ENCODE measurements at places on chromosomes 2 and 18.

DNA sequence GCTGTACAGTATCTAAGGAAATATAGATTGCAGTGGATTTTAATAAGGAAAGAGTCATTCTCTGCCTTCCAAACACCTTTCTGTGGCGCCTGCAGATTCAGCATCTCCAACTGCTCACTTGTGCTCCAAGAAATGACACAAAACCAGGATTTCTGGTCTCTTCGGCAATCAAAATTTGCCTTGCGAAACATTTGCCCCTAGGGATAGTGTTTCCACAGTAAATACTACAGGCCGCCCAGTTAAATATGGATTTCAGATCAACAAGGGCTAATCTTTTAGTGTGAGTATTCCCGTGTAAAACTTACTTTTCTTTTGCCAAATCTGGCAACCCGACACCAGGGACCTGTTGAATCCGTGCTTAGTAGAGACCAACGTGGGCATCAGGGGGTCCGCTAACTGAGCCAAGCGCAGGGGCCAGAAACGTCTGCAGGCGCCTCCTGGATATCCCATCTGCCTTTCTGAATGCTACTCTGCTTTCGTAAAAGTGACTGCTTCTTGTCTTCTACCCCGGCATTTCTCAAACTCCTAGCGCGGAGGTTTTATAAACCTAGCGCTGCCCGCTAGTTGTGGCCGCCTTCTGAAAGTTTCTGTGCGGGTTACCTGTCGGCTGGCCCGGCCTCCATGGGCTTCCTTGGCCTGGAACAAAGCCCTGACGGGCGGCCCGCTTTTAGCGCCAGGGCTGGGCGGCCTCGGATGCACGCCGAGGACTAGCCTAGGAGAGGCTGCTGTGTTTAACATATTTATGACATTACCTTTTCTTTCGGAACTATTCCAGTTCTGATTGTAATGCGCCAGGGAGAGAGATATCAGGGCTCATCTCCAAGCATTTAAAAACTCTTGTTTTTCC is 2.5 kb downstream of the CYP1B1 start:
- DNase-seq = no peak

DNA sequence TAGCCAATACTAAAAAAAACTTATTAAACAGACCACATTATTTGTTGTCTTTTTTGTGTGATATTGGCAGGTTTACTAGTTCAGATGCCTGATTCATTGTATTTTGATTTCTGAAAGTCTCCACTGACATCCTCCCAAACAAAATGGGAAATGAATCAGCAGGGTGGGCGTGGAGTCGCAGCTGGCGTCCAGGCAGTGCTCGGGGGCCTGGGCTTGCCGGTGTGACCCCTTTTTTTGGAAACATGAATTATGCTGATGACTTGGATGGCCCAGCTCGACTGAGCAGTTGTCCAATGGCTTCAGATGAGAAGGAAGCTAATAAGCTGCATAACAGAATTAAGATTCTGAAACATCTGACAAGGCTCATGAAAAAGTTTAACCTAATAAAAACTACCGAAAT is 1.7 kb upstream of the KCNG2 start:
- DNase-seq = no peak

- DNase-seq = no peak
Measured at GRCh38 chr2:191746346-191747169, 68.6 kb downstream of the NABP1 start.

- no peak for DNase-seq
Measured at GRCh38 chr18:63311118-63312018, 8.2 kb downstream of the BCL2 start.

DNA sequence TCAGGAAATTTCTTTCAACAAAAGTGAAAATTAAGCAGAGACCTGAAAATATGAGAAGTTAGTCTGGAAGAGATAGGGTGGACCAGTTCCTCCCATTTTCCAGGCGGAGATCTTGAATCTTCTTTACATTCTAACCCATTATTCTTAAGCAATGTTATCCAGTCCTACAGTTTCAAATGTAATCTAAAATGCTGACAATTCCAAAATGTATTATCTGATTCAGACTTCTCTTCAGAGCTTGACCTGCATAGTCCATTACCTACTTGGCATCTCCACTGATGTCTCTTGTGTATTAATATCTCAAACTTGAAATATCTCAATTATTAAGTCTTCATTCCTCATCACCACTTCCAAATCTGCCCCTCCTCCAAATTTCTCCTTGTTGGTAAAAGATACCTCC is 28.4 kb upstream of the SLC39A10 start:
- no peak for DNase-seq

DNA sequence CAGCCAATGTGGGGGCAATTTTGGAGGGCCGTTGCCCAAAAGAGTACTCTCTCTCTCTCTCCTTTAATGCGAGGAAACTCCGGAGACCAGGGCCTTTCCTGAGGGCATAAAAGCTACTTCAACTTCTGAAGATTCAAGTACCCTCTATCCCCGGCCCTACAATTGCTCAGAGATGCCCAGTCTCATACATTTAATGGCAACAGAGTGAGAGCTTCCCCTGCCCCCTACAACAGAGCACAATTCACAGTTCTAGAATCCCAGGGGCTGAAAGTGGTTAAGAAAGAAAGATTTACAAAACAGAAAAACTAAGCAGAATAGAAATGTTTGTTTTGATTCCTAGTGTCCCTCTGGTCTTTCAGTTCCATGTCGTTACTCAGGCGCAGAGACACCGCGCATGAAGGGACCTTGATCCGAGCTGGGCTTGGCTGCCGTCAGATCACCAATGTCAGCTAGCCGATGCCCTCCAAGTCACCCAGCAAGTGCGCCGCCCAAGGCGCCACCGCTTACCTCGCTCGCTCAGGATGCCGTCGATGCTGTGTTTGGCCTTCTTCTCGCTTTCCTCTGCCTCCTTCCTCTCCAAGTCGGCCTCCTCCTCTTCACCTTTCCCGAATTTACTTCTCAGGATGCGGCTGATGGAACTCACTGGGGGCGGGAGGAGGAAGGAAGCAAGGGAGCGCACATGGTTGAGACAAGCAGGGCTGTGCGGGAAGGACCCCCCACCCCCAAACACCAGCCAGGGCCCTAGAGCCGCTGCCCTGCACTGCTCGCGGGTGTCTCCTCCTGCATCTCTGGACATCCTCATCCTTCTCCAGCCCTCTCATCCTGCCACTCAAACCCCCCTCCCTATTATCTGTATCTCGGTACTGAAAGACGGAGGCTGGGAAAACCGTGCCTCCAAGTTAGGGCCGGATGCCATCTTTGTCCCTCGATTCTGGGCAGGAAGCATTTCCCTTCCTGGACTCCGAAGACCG is 4.9 kb downstream of the PAX3 start:
- DNase-seq = no peak

DNA sequence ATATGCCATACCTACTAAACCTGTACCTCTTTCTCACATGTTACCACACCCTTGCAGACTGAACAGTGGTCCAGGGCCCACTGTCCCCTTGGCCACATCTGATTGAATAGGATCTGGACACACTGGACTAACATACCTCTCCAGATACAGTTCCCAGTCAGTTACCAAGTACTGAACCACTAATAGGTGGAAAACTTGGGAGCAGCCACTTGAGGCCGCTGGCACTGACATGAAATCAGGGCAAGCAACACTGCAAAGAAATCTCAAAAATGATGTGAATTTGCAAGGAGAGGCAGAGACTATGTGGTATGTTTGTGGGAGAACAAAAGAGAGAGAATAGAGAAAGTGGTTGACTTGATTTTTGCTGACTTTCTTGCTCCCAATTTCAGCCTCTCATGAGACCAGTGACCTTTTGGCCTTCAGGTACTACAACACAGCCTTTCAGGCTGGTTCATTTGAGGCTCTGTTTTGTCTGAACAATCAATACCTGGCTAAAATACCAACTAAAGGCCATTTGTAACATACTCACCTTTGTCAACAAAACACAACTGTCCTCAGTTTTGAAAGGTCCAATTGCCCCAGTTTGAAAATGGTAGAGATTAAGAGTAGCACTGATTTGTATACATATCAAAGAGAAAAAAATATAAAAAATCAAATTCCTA is 7.8 kb downstream of the GRB14 start:
- no peak for DNase-seq

DNA sequence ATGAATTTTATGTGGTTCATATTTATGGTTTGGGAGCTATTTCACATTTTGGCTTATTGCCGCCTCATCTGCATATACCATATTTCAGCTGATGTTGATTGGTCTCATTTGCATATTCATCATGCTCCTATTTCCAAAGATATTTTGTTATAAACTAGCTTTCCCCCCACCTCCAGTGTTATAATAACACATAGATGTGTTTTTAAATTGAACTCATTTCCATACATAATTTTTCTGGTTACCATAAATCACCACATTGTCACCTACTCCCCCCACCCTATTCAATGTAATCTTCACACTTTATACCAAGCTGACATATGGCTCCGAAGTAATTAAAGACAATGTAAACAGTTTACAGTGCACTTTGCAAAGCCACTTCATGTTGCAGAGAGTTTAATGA is 101.2 kb downstream of the FSHR start:
- DNase-seq = no peak

- no peak for DNase-seq
Measured at GRCh38 chr18:13279181-13280069, 60.9 kb downstream of the LDLRAD4 start.

Measured in NCI-H1436 (cell line).